ENCODE measurements at places on chromosomes 6 and 20.

- DNase-seq = no peak
Measured at GRCh38 chr20:51578145-51578459, 35.6 kb upstream of the NFATC2 start.

DNA sequence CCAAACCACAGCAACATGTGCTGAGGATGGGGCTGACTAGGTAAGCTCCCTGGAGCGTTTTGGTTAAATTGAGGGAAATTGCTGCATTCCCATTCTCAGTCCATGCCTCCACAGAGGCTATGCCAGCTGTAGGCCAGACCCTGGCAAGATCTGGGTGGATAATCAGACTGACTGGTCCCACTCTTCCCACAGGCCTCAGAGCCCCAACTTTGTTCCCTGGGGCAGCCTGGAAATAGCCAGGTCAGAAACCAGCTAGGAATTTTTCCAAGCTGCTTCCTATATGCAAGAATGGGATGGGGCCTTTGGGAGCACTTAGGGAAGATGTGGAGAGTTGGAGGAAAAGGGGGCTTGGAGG, 1.5 kb upstream of the VEGFA start:
- DNase-seq = no peak

DNA sequence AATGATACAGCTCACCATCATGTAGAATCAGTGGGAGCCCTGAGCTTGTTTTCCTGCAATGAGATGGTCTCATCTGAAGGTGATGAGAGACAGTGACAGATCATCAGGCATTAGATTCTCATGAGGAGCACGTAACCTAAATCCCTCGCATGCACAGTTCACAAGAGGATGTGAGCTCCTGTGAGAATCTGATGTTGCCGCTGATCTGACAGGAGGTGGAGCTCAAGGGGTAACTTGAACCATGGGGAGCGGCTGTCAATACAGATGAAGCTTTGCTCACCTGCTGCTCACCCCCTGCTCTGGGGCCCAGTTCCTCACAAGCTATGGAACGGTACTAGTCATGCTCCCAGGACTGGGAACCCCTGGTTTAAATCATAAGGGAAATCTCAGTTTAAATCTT, 89.2 kb downstream of the THBS2 start:
- no peak for DNase-seq

- no peak for DNase-seq
Measured at GRCh38 chr20:36688630-36689029, 42.6 kb upstream of the SLA2 start.

- no peak for DNase-seq
Measured at GRCh38 chr6:134997133-134997995, 47.5 kb upstream of the ALDH8A1 start.

DNA sequence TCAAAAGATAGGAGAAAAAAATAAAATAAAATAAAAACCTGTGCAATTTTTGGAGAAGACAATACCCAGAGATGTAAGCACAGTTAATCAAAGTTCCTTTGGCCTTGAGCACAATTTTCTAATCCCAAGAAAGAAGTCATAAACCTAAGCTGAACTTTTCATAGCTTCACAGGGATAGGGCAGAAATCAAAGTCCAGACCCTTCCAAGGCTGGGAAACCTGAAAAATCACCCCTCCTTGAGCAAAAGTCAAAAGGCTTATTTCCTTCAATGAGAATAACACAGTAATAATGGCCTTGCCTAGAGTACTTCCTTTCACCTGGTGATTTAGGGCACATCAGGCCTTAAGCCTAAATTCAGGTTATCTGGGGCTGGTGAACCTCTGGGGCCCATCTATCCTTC, 415.0 kb upstream of the BTBD3 start:
- no peak for DNase-seq

DNA sequence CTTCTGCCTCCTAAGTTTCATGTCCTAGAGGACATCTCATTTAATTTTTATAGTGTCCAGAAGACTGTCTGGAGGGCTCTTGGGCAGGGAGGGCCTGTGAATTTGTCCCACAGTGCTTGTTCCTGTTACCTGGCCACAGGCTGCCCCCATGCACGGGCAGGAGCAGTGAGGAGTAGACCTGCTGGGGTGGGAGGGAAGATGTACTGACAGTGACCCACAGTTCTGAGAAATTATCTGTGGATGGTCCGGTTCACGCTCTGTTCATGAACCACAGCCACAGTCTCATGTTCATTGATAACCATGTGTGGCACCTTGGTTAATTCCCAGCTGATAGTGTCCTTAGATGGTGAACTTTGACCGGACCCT, 18.8 kb upstream of the ZNF831 start:
- DNase-seq = no peak

DNA sequence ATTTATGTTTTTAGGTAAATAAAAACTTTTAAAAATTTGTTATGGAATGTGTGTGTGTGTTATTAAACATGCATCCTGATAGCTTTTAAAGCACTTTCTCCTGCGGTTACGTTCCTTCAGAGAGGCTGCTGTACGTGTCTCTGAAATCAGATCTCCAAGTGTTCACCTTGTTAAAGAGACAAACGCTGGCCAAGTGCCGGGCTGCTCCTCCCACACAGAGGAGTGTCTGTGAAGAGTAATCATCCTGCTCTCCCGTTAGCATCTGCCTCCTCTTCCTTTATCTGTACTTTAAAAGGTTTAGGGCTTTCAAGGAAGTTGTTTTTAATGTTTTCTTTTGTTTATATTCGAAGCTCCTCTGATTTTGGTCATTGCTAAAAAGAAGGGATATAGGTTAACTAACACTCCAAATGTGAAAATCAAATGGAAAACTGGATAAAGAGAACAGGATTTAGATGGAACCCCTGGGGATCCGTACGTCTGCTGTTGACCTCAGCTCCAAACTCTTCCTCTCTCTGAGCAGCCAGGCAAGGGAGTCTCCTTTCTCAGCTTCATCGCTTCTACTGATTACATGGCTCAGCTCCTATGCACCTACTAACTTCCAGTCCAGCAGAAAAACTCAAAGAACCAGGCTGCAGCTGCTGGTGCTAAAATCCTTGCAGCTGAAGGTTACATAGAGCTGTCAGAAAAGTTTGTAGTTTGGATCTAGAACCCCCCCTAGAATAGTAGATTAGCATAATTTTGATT, 20.0 kb downstream of the IRF4 start:
- no peak for DNase-seq

- DNase-seq = no peak
Measured at GRCh38 chr6:7905416-7905815, 5.2 kb downstream of the TXNDC5 start.

DNA sequence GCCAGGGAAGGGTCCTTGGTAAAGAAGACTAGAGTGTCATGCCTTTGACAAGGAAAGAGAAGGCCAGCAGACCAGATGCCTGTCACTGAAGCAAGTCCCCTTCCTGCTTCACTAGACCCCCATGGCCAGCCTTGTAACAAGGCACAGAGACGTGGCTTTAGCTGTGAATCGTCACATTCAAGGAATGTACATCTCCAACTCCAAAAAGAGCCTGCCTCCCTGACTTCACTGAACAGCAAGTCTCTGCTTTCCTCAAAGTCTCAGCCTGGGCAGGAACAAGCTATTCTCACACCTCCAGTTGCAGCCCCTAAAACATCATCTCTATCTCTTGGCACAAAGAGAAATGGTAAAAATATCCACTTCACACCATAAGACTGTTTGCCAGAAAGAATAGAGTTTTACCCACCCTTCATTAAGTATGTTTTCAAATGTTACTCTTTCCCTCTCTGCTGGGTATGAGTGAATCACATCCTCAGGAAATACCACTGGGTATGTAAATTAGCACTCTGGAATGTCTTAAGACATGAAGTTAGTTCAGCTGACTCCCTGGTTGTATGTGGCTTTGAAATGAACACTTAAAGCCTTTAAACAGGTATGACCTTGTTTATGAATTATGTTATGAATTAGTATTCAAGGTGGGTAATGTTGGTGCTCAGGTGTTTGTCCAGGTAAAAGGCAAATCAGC, 46.4 kb upstream of the NT5E start:
- no peak for DNase-seq

DNA sequence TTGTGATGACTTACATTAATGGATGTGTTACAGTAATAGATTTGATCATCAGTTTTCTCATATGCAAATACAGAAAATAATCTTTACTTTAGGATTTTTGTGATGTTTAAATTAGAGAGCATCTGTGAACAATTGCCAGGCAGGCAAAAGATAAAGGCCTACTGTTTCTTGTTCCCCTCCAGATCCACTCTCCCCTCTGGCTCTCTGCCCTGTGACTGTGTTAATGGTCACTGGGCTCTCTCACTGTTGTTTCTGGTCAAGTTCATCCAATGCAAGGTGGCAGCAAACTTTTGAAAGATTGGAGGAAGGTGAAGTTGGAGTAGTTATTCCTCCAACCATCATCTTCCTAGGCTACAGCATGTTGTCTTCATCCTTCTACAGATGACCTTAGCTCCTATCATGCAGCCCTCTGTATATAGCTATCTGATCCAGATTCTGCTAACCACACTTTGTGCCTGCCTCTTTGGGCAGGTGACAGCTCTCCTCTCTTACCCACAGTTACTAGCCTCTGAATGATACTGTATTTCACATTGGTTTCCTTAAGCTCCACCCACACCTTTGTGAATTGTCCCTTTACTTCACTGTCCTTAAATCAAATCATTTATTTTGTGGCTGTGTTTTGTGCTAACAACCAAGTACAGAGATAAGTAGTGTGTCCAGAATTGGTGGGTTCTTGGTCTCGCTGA, 48.9 kb upstream of the ARG1 start:
- no peak for DNase-seq

DNA sequence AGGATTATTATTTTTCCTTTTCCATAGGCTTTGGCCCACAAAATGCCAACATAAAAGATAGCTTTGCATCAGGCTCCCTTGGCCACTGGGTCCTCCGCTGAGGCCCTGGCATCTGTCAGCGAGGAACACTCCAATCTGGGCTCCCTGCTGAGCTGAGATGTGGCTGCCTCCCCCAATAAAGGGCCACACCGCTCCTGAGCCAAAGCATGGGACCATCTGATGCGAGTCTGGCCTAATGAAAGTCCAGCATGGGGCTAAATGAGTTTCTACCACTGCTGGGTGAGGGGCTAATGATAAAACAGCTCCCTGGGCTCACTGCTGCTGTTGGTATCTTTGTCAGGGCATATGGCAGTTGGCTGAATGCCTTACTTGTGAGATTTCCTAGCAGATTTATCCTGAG, 817.5 kb upstream of the SLC35B3 start:
- no peak for DNase-seq

DNA sequence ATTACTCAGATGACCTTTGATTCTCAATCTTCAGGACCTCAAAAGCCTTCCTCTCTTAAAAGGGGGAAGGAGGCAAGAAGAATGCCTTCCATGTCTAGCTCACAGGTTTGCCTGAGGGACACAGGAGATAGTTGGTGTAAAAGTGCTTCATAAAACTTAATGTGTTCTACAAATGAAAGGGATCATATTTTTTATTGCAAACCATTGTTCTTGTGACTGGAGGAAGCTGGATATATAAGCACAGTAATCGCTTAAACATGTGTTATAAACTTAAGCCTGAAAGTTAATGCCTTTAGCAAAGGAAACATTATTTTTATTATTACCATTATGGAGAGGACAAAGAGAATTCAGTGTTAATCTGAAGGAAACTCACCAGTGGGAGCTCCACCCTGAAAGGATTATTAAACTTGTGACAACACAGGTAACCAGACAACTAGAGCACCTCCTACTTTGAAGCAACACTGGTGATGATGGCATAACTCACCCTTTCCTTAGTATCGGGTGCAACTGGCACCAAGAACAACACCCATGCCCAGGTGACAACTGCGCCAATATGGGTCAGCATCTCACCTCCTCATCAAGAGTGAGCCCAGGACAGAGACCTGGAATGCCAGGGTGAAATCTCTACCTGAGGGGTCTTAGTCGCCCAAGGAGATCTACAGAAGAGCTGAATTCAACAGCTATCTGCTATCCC, 288.7 kb upstream of the PRDM1 start:
- no peak for DNase-seq

GRCh38 chr6:14452567-14453527, 335.3 kb downstream of the CD83 start:
- DNase-seq = no peak

DNA sequence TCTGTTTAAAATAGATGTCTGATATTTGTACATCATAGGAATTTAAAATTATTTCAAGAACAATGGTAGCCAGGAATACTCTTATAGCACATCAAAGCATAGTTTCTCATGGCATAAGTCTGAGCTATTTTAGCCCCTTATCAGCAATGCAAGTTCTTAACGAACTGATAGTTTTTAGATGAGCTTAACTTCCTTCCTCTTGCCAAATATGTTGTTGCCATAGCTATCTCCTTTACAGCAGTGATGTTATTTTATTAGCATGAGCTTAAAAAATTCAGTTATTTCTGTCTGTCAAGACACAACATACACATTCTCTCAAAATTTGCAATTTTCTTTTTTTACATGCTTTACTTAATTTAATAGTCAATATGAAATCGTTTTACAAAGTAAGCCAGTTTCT, 867.2 kb downstream of the PHF3 start:
- no peak for DNase-seq

DNA sequence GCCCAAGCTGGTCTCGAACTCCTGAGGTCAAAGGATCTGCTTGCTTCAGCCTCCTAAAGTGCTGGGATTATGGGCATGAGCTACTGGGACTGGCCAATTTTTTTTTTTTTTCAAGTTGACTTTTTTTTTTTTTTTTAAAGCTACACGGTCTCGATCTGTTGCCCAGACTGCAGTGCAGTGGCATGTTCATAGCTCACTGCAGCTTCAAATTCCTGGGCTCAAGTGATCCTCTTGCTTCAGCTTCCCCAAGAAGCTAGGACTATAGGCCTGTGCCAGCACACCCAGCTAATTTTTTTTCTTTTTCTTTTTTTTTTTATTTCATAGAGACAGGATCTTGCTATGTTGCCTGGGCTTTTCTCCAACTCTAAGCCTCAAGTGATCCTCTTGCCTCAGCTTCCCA, 59.5 kb downstream of the NCOA3 start:
- DNase-seq = no peak

- DNase-seq = peak; percentile 100
Measured at GRCh38 chr20:40506537-40506939, 182.5 kb downstream of the MAFB start.

GRCh38 chr6:3683331-3683730, 68.2 kb downstream of the PXDC1 start:
- no peak for DNase-seq

- DNase-seq = peak; percentile 94
Measured at GRCh38 chr6:122770835-122771601, 8.5 kb upstream of the FABP7 start.

DNA sequence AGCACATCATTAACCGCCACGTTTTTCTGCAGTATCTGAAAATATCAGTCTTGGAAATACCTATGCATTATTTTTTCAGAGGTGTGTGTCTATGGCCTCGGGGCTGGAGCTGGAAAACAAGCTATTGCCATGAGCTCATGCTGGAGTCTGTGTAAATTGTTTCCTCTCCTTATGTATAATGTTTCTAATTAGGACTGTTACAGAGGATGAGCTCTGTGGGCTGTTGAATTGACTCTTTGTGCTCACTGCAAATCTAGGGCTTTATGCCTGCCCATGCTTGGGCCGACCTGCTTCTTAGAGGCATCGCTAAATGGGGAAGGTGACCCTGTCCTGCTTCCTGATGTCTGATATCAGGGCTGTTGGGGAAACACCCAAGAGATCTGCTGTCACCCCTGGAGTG, 80.8 kb upstream of the SLC22A16 start:
- DNase-seq = no peak

GRCh38 chr6:151757506-151757955, 50.0 kb upstream of the ESR1 start:
- DNase-seq = no peak
